ENCODE measurements at places on chromosomes 1 and 21.

DNA sequence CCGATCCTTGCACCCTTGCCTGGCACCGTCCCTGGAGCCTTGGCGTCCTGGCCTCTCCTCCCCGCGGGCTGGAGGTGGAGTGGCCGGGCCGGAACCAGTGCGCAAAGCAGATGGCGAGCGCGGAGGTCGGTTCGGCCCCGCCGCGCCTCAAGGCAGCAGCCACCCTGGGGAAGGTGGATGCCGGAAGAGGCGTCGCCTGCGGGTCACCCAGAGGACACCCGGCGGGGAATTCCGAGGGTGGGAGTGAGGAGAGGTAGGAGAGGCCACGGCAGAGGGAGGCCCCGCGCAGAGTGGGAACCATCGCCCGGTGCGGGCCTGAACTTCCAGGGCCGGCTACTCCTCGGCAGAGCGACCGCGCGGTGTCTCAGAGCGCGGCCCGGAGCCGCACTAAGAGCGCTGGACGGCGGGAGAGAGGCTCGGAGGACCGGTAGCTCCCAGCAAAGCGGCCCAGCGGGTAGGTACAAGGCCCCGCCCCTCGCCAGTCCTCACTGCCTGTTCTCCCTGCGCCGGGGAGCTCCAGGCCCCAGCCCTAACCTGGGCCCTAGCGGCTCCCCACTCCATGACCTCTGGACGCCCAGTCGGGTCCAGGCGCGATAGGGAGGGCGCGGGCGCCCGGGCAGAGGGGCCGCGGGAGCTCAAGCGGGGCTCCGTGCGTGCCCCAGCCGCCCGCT lies at the start of gene RNF207:
TSS of gene RNF207 (plus strand) at position 271 of the 671 bp plus-strand sequence. CDS start 417 bp downstream, outside the sequence.
- DNase-seq = no peak

DNA sequence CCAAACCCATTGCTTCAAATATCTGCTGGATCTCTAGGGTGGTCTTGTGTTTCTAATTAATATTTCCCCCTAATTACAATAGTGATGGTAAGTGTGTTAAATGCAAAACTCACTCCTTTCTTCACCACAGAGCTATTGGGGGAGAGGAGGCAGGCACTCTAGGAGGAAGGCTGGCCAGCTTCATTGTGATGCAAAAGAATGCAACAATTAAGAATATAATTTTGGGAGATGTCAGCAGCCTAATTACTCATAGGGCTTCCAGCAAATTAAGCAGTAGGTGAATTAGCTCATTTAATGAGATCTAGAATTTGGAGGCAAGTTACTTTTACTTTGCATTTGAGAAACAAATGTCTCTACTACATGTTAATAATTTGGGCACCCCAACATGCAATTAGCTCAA lies 560.4 kb upstream of the DAB1 start:
- no peak for DNase-seq

GRCh38 chr1:5821540-5822176 lies 170.6 kb downstream of the NPHP4 start:
- DNase-seq = no peak

DNA sequence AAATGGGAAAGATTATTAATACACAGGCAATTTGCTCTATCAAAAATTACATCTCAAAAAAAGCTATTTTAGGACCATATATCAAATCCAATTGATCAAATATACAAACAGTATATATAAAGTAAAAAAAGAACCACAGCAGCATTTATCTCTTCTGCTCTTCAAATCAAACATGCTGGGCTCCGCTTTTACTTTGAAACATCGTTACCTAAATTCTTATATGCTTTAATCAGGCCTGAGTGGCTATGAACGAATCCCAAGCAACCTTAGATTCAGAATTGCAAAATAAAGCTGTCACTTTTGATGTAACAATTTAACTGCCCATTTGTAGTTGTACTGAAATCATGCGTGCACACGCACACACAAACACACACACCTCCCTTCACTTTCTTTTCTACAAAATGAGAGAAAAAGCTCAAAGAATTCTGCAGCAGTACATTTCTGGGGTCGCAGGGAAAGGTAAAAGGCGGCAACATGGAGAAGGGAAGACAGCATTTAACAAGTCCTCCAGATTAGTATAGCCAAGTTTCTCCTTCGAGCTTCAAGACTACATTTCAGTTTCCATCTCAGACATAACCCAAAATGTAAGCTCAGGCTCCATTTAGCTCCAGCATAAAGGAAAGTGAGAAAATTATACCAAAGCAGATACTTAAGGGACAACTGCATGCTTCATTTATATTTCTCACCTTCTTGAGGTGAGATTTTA lies 92.2 kb upstream of the TTC39A start:
- DNase-seq = no peak

GRCh38 chr1:11795238-11795890 lies 10.4 kb downstream of the MTHFR start:
- DNase-seq = no peak

DNA sequence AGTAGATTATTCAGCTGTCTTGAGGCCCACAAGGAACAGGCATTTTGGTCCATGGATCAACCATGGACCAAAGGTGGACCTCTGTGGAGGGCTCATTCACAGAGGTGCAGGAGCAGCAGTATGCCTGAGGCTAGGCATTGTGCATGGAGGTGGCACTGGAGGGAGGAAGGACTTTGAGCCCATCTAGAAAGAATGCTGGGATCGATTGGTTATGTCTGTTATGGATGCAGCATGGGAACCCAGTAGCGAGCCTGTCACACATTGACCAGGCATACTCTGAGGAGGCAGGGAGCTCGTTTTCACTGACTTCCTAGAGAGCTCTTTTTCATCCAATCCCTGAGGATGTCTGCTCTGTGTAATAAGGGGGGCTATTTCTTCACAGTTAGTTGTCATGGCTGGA lies 75.5 kb downstream of the KCNN3 start:
- DNase-seq = no peak

- no peak for DNase-seq
Observed at GRCh38 chr1:246794048-246794827, 70.0 kb downstream of the SCCPDH start.

- DNase-seq = peak; percentile 88
Observed at GRCh38 chr1:160097911-160098851, at the start of gene IGSF8. Gene IGSF8 (minus strand): TSS chr1:160098619. CDS start chr1:160098472, 147 bp downstream.

DNA sequence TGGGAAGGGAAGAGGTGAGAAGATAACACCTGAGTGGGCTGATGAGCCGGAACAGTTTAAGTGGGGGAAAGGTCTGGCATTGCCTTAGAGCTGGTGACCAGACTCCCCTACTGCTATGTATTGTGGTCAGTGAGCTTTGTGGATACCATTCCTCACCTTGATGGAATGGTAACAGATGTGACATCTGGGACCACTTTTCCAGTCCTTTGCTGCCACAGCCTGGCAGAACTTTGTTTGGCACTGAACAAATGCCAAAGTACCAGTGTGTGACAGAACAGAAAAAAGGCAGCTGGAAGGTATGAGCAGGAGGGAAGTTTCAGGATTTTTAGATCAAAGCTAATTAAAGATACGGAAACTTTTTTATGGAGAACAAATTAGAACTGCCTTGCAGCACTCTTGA lies 6.2 kb downstream of the MED8 start:
- no peak for DNase-seq

- no peak for DNase-seq
Observed at GRCh38 chr1:170290276-170290675, 144.5 kb downstream of the NTMT2 start.

DNA sequence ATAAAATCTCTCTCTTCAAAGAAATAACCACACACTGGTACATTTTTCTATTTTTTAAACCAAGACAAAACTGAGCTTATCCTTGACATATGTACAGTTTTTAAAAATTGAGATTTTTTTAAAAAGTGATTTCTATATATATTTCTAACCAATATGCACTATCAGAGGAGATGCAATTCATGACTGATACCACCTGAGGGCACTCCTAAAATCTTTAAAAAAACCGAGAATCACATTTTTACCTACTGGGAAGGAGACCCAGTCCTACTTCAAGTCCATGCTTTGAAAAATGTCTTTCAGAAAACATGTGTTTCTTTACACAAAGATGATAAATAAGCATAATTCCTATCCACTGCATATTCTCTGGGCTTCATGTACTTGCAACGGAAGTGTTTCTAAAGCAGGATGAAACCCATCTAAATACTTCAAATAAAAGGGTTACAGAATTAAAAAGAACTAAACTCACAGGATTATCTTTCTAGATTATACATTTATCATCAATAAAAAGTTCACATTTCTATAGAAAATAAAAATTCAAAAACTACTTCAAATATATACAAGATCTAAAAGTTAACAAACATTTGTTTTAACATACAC lies 98.6 kb downstream of the ENAH start:
- no peak for DNase-seq

DNA sequence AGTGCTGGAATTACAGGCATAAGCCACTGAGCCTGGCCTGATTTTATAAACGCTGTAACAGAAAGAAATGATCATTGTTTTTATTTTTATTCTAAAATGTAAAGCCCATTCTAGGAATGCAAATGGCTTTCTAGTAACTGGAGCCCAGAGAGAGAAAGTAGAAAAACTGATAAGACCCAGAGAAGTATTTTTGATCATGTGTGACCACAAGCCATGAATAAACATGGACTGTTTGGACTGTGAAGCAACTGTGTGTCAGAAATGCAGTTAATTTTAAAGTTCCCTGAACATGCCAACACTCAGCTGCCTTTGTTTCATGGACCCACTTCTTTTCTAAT lies 39.7 kb downstream of the EIF2B3 start:
- no peak for DNase-seq

GRCh38 chr21:15080526-15080925 lies 15.7 kb upstream of the NRIP1 start:
- no peak for DNase-seq

DNA sequence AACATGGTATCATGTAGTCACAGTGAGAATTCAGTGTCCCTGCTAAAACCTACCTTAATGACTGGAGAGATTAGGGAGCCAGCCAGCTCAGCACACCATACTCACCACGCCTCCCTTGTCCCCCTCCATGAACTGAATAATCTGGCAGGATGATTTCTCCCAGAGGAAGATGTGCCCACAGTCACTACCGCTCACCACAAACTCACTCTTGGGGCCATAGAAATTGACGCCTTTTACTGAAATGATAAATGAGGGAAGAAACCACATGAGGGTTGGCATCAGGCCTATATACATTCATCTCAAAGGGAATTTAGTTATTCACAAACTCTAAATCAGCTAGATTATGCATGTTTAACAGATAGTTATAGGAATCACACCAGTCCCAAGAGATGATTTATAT lies 17.4 kb downstream of the PEA15 start:
- no peak for DNase-seq

DNA sequence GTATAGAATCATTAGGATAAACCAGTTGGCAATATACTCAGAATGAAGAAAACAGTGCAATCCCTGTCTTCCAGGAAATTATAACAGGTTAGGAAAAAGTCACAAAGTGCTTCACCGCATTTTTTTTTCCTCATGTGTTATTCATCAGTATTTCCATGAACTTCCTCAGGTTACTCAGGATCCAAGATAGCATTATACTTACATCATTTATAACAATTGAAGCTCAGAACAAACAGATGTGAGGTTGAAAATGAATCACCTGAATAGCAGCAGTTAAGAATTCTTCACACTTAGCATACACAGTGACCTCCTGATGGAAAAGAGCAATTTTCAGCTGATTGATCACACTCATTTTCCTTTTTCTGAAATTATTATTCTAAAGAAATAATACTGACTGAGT lies 1040.7 kb upstream of the B3GALT2 start:
- DNase-seq = no peak

DNA sequence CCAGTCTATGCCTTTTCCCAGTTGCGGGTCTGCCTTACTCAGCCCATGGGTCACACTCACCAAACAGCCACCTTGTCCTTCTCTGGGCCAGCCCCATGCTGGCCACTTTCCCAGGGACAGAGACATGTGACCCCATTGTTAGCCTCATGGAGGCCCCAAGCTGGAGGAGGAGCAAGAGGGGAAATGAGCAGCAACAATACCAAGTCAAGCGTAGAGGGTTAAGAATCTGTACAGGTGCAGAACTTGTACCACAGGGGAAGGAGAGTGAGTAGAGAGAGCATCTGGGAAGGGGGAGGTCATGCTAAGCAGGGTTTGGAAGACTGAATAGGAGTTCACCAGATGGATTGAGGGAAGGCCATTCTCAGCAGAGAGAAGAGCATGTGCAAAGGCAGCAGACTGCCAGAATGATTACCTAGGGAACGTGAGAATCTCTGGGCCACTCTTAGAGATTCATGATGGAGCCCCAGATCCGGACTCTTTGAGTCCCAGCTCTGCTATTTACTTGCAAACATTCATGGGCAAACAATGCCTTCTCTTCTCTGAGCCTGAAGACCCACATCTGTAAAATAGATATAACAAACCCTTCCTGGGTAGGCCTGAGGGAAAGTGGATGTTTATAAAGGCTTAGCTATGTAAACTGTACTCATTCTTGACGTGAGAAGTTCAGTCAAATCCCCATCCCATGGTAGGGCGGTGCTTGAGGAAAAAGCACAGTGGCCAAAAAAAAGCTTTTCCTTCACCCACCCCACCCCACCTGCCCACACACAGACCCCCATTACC lies 2.8 kb upstream of the SLC2A1 start:
- no peak for DNase-seq

GRCh38 chr21:43286196-43286595 lies 117.4 kb downstream of the CRYAA start:
- no peak for DNase-seq

GRCh38 chr1:94883691-94884090 lies 43.2 kb downstream of the CNN3 start:
- no peak for DNase-seq

DNA sequence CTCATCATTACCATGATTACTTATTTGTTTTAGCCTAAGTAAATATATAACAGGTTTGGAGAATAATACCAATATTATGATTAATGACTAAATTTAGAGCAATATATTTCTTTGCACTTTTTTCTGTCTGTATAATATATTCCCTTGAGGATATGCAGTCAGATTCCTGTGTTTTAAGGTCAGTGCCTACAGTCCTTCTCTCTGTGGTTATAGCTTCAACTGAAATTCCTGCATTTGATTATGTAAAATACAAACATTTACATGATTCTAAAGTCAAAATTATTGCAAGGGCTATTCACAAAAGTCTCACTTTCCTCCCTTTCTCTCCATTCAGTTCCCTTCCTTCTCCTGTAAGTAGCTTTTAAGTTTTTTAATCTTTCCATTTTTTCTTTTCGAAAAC lies 142.9 kb upstream of the COL6A1 start:
- DNase-seq = no peak

- no peak for DNase-seq
Observed at GRCh38 chr1:177142791-177143271, 21.7 kb downstream of the ASTN1 start.

GRCh38 chr1:15849775-15850324 lies 2.3 kb downstream of the SPEN start:
- DNase-seq = no peak

- DNase-seq = no peak
Observed at GRCh38 chr21:45451771-45452182, 46.8 kb downstream of the COL18A1 start.

GRCh38 chr1:63921359-63921758 lies 147.5 kb downstream of the ROR1 start:
- DNase-seq = no peak

All from lower leg skin (tissue), 4 donors.